ENCODE measurements at places on chromosomes 3 and 15.

DNA sequence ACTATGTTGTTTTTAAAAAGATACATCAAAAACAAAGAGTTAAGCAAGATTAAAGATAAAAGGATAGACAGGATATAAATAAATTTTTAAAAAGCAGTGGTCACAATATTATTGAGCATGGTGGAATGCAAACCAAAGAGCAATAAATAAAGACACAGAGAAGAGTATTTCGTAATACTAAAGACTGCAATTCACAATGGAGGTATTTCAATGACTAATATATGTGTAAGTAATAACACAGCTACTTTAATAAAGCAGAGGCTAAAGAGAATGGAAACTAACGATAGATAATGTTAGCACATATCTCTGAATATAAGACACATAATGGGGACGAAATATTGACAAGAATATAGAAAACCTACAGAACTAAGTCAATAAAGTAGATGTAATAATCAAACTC is 219.6 kb downstream of the WDR72 start:
- DNase-seq, result no peak

DNA sequence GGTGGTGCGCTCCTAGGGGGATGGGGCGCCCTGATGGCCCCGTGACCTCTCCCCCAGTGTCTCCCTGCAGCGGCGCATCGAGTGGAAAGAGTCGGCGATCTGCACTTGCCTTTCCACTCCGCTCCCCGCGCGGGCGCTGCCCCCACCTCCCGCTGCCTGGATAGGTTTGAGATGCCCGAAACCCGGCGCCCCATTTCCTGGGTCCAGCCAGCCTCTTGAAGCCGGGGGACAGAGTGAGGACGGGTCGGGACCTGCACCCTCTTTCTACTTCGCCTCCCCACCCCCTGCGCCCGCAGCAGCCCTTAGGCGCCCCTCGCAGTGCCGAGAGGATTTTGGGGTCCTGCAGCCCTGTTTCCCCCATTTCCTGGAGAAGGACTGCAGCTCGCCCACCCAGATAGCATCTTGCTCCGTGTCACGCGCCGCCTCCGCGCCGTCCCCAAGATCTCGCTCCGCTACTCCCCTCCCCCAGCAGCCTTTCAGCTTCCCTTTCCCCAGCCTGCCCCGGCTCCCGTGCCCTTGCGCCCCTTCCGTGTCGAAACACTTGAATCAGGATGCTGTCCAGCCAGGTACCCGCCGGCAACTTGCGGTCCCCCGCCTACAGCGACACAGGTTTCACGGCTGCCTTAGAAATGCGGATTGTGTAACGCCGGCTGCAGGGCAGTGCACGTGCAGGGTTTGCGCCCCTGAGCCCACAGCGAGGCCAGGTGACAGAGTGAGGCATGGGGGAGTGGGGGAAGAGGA is 519 bp downstream of the ABHD6 start:
- peak; percentile 38 for DNase-seq

- DNase-seq, result no peak
These were observed 20.8 kb downstream of the UBE2E1 start for GRCh38 chr3:23826382-23827064.

DNA sequence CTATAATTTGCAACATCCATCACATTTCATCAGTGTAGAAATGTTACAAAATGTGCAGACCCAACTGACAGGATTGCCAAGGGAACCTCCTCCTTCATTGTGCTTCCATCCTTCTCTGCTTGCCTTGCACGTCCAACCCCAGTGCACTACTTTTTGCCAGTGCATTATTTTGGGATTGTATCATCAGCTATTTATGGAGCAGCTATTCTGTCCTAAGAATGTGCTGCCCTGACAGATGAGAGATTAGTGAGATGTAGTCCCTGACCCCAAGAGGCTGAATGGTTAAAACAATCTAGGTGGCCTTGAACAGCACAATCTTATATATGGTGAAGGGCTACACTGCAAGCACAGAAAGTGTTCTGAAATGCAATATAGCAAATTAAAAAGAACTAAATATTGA is 935.8 kb downstream of the IGSF11 start:
- no peak for DNase-seq

GRCh38 chr3:195443391-195443989 is 670 bp upstream of the ACAP2 start:
- DNase-seq, result no peak

GRCh38 chr3:170062769-170063168 is 25.0 kb downstream of the GPR160 start:
- no peak for DNase-seq

DNA sequence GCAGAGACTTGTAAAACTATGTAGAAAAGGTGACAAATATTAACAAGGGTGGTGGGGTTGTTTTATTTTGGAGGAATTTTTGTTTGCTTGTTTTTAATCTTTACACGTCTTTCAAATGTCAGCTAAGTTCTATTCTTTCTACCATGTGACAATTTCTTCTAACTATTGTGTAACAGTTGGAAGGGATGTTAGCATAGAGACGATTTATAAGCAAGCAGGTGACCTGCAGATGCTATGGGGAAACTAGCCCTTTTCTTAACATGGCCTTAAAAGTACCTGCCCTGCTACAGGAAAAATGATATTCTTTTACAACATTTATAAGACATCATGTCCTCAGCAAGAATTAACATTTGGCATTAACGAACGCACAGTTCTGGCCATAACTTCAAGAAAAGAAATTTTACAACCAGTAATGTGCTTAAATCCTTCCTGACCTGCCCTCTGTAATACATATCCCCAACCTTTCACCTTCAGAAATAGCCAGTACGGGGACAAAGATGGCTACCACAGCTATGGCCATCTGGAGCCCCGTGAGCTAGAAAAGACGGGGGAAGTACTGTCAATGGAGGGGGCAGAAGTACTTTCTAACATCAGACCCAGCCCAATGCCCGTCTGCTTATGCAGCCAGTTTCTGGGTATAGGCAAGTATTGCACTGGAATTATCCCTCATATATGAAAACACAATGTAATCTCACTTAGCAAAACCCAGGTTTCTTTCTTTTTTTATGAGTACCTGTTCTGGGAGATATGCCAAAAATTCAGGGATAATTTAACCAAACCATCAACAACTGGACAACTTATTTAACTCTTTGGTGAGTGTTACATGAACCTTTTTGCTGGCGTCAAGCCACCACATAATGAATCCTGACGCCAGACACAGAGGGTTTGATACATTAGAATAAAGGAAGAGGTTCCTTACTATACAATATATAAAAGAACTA is 67.7 kb upstream of the NR2F2 start:
- DNase-seq, result no peak

- no peak for DNase-seq
These were observed 26.9 kb upstream of the THRB start for GRCh38 chr3:24521420-24522145.

DNA sequence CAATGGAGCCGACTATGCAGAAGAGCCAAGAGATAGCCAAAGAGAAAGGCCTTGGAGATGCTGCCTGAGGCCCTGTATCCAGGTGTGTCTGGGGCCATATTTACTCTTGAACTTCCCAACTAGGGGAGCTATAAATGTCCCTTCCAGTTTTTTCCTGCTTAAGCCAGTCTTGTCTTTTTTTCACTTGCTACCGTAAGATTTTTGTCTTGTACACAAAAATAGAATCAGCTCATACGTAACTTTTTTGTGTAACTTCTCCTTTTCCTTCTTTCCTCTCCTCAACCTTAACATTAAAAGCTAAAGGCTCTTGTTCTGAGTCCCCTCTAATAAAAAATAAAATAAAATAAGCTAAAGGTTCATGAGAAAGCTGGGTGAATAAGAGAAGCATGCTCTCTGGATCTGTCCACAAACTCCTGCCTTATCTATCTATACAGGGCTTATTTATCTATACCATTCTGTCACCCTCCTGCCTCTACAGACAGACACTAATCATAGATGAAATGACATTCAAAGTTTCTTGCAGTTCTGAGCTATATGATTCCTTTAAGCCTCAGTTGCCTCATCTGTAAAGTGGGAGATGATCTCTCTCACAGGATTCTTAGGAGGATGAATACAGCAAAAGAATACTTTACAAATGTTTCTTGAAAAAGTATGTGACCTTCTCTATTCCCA is 4.6 kb downstream of the SUMF1 start:
- DNase-seq, result no peak

DNA sequence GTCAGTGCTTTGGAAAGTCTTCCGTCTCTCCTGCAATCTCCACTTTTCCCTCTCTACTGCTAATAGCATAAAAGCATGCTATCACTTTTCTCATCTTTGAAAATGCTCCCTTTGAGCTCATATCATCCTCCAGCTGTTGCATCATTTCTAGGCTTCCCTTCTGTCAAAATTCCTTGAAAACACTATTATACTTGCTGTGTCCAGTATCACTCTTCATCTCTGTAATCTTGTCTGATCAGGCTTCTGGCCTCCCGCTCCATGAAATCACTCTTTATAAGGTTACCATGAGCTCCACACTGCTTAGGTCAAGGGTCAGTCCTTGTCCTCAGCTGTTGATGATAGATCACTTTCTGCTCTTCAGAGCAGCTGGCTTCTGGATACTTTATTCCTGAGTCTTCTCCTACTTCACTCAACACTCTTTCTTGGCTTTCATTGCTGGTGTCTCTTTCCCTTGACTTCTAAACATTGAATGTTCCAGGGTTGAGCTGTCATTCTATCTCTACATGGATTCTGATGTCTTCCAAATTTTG is 50.9 kb upstream of the SPTSSB start:
- no peak for DNase-seq

- DNase-seq, result no peak
These were observed 617.1 kb downstream of the SQOR start for GRCh38 chr15:46251903-46252302.

DNA sequence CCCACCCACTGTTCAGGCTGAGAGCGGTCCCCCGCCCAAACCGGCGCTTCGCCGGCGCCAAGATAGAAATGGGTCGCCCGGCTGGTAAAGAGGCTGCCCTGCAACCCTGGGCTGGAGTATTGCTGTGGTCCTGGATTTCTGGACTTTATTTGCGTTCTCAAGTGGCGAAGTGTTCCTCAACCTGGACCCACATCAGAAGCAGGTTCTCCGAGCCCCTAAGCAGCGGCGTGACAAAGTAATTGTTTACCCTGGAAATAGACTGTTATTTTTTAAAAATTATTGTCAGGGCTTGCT is 481 bp upstream of the DYNC1LI1 start:
- DNase-seq, result no peak

DNA sequence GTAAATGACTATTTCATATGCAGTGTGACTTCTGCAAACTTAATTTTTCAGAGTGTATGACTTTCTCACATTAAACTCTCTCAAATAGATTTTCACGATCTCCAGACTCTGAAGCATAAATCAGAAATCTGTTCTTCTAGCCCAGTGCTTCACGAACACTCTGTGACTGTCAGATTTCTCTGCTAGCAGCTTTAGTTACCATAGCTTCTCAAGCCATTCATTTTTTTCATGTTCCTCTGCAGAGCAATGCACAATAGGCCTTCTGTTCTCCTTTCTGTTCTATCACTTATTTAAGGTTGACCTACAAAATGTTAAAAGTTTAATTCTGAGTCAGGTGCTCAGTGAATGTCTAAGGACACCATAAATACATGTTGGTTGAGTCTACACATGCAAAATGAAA is 1102.2 kb downstream of the TUSC7 start:
- no peak for DNase-seq

- no peak for DNase-seq
These were observed 10.9 kb downstream of the MCTP2 start for GRCh38 chr15:94242257-94242656.

DNA sequence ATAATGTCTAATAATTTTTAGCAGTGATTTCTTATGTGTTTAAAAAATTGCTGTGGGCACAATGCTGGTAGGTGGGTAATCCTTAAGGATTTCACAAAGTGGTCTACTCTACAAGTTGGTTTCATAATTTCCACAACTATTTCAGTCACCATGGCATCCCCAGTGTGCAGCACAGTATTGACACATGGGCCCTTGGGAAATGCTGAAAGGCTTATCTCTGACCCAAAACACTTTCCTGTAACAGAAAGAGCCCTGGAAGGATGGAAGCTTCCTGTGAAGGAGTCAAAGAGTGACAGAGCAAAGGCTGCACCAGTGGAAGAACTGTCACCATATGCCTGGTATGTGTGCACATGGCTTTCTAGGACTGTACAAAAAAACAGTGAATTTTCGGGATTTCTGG is 153.7 kb downstream of the ANO10 start:
- no peak for DNase-seq

GRCh38 chr15:57031605-57032004 is 113.2 kb downstream of the TCF12 start:
- no peak for DNase-seq

- DNase-seq, result no peak
These were observed 102.0 kb upstream of the PRICKLE2 start for GRCh38 chr3:64327100-64327804.

DNA sequence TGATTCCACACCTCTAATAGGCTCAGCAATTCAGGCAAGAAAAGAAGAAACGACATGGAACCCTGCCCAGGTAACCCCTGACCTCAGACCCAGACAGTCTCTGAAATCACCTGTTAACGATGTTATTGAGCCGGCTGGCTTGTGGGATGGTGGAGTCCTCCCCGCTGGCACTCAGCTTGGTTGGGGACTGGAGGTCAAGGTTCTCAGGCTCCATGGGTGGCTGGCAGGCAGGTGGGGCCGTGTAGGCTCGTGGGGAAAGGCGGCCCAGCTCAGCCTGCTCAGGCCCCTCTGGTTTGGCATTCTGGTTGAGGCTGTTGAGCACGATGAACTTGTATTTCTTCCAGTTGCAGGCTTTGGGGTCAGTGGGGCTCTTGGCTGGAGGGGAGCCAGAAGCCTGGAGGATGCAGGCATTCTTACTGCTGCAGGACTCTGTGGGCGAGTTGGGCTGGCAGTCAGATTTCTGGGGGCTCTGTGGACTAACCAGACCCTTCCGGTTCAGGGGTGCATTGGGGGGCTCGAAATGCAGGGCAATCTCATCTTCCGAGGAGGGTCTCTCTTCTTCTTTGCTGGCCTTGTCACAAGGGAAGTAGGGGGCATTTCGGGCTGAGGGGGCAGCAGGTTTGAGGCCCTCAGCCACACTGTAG is 16.2 kb downstream of the BCL6 start:
- no peak for DNase-seq

GRCh38 chr15:47273864-47274263 is 443.4 kb upstream of the SEMA6D start:
- DNase-seq, result no peak

GRCh38 chr3:30493911-30494311 is 112.5 kb upstream of the TGFBR2 start:
- DNase-seq, result no peak

- DNase-seq, result no peak
These were observed 208.8 kb upstream of the IL12A start for GRCh38 chr3:159779883-159780282.

DNA sequence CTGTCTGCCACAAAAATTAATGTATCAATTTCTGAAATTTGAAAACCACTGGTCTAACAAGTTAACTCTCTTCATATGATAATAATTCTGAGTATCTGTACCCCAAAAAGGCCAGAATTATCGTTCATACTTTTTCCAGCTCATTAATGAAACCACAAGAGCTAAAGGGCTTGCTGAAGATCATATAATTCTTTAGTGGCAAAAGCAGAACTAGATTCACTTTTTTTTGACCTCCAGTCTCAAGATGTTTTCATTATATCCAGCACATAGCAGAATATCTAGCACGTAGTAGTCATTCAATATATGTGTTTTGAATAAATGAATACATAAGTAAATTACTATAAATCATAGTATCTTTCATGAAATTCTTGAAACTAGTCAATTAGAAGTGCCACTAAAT is 246.7 kb upstream of the KCNH8 start:
- no peak for DNase-seq

GRCh38 chr3:42090973-42091731 is at the start of gene TRAK1:
Gene TRAK1 (plus strand): TSS chr3:42091357. CDS start chr3:42091470, 113 bp downstream.
- no peak for DNase-seq
